ENCODE measurements at places on chromosomes 3 and 15. TPM values are rescaled to one million over a fixed set of nuclear protein-coding genes. Genes with fewer than 3 reads are reported as not detected.

Gene COX5A
- 219 TPM for total RNA-seq

Gene NOX5
- total RNA-seq: not detected

Gene GPR160
- not detected for total RNA-seq

Gene DUOXA2
- not detected for total RNA-seq

Gene ALDH1A2
- not detected for total RNA-seq

Gene TMCO5A
- not detected for total RNA-seq

DNA sequence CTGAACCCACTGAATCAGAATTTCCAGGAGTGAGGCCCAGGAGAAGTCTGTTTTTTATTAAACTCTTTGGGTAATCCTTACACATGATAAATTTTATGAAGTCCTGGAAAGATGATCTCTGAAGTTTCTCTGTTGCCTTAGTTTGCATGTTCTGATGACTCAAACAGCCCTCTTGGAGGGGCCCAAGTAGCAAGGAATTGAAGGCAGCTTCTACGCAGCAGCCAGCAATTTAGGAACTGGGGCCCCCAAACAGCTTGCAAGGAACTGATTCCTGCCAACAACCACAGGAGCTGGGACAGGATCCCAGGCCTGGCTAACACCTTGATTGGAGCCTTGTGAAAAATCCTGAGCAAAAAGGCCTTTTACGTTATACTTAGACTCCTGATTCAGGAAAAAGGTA lies 5.4 kb upstream of the ACP3 start:
- no peaks in the 10 kb centered on the region for H3K36me3 ChIP-seq
- no peak overlapping the region for H3K4me3 ChIP-seq
- no peak for DNase-seq
- no peaks in the 10 kb centered on the region for H3K4me1 ChIP-seq
- H3K27ac ChIP-seq: no peak overlapping the region

GRCh38 chr15:91853511-91853947 lies at the start of gene SLCO3A1:
TSS of gene SLCO3A1 (plus strand) at chr15:91853708.
- peak within 1 kb of the TSS; percentile 87 for H3K4me3 ChIP-seq
- H3K27ac ChIP-seq: peak within 1 kb of the TSS; percentile 88
- DNase-seq: peak; percentile 83
- no peaks in the 10 kb centered on the region for H3K36me3 ChIP-seq
- H3K4me1 ChIP-seq: peaks cover 33% of the 10 kb centered on the region

- peaks cover 2% of the 10 kb centered on the region for H3K27me3 ChIP-seq
- peaks cover 2% of the 10 kb centered on the region for H3K36me3 ChIP-seq
- no peak for DNase-seq
- no peak overlapping the region for H3K4me3 ChIP-seq
- H3K4me1 ChIP-seq: no peaks in the 10 kb centered on the region
Observed at GRCh38 chr3:138023754-138024153, 13.8 kb downstream of the CLDN18 start.

- no peaks in the 10 kb centered on the region for H3K36me3 ChIP-seq
- H3K27me3 ChIP-seq: peaks cover 12% of the 10 kb centered on the region
- peak overlapping the region; percentile 66 for H3K4me3 ChIP-seq
- peaks cover 43% of the 10 kb centered on the region for H3K4me1 ChIP-seq
- DNase-seq: no peak
- peak overlapping the region; percentile 98 for H3K27ac ChIP-seq
Observed at GRCh38 chr15:28985691-28986090, 99.9 kb downstream of the APBA2 start.

DNA sequence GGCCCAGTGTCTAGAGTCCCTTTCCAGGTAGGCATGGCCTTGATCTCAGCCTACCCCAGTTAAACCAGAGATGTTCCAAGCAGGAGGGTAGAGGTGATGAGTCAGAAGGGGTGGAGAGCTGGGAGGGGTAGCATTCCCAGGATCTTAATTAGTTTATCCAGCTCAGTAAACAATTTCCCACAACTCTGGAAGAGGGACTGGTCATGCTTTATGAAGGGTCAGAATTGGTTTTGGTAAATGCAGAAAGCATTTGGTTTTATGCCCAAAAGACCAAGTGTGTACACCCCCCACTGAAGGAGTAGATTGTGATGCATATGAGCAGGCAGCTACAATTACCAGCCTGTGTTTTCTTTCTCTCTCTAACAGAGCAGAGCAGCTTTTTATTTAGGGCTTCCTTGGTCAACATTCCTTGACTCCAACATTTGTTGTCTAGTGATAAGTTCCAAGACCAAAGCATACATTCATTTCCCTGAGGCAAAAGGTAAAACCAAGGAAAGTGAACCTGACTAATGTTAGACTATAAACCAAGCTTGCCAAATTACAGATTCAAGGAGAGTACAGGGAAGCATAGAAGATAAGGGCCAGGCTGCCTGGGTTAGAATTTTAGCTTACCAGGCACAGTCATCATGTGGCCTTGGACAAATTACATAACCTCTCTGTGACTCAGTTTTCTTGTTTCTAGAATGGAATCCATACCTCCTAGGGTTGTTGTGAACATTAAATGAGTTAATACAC lies 17.6 kb downstream of the EXOSC7 start:
- peak overlapping the region; percentile 57 for H3K4me3 ChIP-seq
- H3K4me1 ChIP-seq: peaks cover 42% of the 10 kb centered on the region
- no peaks in the 10 kb centered on the region for H3K36me3 ChIP-seq
- DNase-seq: no peak
- peak overlapping the region; percentile 80 for H3K27ac ChIP-seq
- peaks cover 2% of the 10 kb centered on the region for H3K27me3 ChIP-seq

- no peak for DNase-seq
- H3K27me3 ChIP-seq: no peaks in the 10 kb centered on the region
- H3K27ac ChIP-seq: no peak overlapping the region
- no peaks in the 10 kb centered on the region for H3K4me1 ChIP-seq
- no peak overlapping the region for H3K4me3 ChIP-seq
Observed at GRCh38 chr3:165254812-165255211, 58.6 kb upstream of the SLITRK3 start.

- H3K36me3 ChIP-seq: peaks cover 4% of the 10 kb centered on the region
- no peaks in the 10 kb centered on the region for H3K27me3 ChIP-seq
Observed at GRCh38 chr3:170327040-170327808, 30.3 kb upstream of the SKIL start.

- DNase-seq: no peak
- peaks cover 2% of the 10 kb centered on the region for H3K36me3 ChIP-seq
- no peaks in the 10 kb centered on the region for H3K27me3 ChIP-seq
- H3K4me3 ChIP-seq: no peak overlapping the region
- no peaks in the 10 kb centered on the region for H3K4me1 ChIP-seq
Observed at GRCh38 chr3:183123891-183124290, 24.6 kb upstream of the MCCC1 start.

GRCh38 chr3:57826952-57827723 lies 71.0 kb downstream of the SLMAP start:
- no peak overlapping the region for H3K4me3 ChIP-seq
- DNase-seq: no peak
- H3K27ac ChIP-seq: no peak overlapping the region
- H3K4me1 ChIP-seq: no peaks in the 10 kb centered on the region

DNA sequence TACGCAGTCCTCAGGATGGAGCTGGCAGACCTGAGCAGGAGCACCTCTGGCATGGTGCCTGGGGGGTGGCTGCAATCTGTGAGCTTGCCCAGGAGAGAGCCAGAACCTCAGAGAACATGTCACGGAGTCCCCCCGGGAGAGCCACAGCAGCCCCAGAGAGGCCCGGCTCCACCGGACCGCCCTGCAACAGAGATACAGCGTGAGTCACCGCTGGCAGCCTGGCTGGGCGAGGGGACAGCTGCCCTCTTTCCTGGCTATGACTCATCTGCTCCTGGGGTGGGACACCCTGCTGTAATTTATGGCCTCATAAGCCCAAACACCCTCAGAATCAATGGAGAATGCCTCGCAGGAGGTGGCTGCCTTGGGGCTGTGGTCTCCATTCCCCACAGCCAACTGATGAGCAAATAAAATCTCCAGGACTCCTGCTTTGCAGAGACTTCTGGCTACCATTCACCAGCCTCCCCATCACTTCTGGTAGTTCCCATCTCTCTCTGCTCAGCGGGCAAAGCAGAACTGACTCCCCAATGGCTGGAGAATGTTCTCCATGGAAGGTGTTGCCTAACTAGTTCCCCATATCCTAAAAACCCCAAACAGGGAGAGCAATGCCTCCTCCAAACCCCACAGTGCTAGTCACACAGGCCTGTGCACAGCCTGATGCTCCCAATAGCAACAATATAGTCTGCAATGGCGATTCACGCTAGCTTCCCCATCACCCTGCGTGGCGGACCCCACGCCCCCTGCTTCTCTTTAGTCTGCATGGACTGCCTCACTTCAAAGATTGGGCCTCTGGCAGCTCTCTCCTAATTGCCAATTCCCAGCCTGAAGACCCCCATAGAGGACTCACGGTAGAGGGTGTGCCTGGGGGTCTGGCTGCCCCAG lies 21.6 kb downstream of the ACSBG1 start:
- no peak for DNase-seq
- H3K4me3 ChIP-seq: no peak overlapping the region
- H3K27ac ChIP-seq: peak overlapping the region; percentile 59

- peaks cover 3% of the 10 kb centered on the region for H3K27me3 ChIP-seq
- no peaks in the 10 kb centered on the region for H3K36me3 ChIP-seq
- no peak for DNase-seq
- H3K4me3 ChIP-seq: no peak overlapping the region
- H3K4me1 ChIP-seq: peaks cover 13% of the 10 kb centered on the region
Observed at GRCh38 chr15:41032079-41032328, 78.7 kb downstream of the CHAC1 start.

- H3K36me3 ChIP-seq: no peaks in the 10 kb centered on the region
- no peak overlapping the region for H3K27ac ChIP-seq
- no peaks in the 10 kb centered on the region for H3K27me3 ChIP-seq
- no peak overlapping the region for H3K4me3 ChIP-seq
Observed at GRCh38 chr3:53295410-53295809, 39.6 kb upstream of the TKT start.

DNA sequence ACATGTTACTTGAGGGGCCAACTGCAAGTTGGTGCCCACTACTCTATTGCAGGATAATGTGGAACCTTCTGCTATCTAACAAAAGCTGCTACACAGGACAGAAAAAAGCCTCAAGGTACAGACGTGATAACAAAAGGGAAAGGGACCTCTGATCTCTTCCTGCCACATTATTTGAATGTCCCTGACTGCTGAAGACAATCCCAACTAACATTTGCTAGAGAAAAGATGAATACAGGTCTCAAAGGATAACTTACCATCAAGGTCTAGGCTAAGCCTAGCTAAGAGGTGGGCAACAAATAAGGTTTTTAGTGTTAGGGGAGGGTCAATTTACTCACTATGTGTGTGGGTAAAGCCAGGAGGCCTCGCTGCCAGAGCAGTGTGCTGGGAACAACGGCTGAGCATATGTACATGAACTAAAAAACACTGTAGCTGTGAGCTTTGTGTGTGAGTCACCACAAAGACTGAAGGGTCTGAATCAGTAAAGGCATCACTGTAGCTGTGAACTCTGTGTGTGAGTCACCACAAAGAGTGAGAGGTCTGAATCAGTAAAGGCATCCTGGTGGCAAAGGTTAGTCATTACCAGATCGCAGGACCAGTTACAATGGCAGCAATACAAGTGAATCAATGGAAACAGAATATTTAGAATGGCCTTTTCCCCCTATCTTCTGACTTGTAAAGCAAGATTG lies 111.7 kb downstream of the LMLN start:
- H3K27ac ChIP-seq: no peak overlapping the region
- DNase-seq: no peak
- H3K27me3 ChIP-seq: no peaks in the 10 kb centered on the region
- H3K4me3 ChIP-seq: no peak overlapping the region
- no peaks in the 10 kb centered on the region for H3K36me3 ChIP-seq

DNA sequence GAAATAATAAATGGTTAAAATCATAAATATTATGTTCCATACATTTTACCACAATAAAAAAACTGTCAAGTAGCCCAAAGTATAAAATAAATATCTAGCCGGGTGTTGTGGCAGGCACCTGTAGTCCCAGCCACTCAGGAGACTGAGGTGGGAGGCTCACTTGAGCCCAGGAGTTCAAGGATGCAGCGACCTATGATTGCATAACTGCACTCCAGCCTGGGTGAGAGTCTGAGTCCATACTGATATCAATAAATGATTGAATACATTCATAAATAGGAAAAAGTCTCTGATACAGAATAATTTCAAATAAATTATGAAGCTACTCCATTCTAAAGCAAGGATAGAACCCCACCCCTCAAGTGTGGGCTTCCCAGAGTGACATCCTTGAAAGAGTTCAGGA lies 68.5 kb upstream of the GATA2 start:
- DNase-seq: no peak
- H3K4me3 ChIP-seq: no peak overlapping the region
- no peaks in the 10 kb centered on the region for H3K4me1 ChIP-seq
- H3K27me3 ChIP-seq: peaks cover 2% of the 10 kb centered on the region
- no peak overlapping the region for H3K27ac ChIP-seq

DNA sequence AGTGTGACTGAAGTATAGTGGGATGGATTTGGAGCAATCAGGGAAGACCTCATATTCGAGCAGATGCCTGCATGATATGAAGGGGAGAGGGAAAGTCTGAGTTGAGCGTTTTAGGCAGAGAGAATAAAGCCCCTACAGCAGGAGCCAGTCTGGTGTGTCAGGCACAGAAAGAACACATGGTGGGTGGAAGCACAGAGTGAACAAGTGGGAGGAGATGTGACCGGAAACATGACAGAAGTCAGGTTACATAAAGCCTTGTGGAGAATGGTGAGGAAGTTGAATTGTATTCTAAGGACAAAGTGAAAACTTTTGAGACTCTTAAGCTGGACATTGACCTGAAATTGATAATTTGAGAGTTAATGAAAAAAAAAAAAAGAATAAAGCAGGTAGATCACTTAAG lies 541.0 kb downstream of the PLOD2 start:
- peaks cover 4% of the 10 kb centered on the region for H3K4me1 ChIP-seq
- H3K27me3 ChIP-seq: no peaks in the 10 kb centered on the region
- H3K27ac ChIP-seq: no peak overlapping the region
- DNase-seq: no peak

DNA sequence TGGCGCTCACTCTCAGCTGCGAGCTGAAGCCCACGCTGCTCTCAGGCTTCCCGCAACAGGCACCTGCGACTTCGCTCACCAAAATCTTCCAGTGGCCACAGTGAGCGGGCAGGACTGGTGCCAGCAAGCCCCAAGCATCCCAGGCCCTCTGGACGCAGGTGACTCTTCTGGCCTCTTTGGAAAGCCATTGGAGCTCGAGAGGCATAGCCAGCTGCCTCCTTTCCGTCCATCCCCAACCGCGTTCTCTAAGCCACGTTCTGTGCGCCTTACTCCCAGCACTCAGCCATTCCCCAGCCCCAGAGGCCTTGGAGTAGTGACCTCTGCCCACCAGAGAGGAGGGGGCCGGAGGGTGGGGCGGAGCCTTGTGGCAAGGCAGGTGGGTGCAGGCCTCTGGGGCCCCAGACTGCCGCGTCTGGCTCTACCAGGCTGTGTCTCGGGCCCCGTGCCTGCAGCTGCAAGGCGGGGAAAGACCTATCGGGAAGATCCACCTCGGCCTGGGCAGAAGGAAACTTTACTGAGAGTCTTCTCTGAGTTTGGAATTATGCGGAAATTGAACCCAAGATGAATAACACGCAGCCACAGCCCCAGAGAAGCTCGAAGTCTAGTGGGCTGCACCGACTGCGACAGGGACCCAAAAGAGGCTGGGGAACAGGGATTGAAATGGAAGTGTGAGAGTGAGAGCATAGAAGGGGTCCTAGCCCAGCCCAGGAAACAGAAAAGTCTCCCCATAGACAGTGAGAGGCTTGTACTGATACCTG lies 3.6 kb upstream of the SOX14 start:
- peaks cover 2% of the 10 kb centered on the region for H3K4me1 ChIP-seq
- DNase-seq: peak; percentile 25
- H3K27me3 ChIP-seq: peaks cover 45% of the 10 kb centered on the region
- H3K36me3 ChIP-seq: peaks cover 1% of the 10 kb centered on the region
- no peak overlapping the region for H3K27ac ChIP-seq
- peak overlapping the region; percentile 60 for H3K4me3 ChIP-seq

GRCh38 chr15:38554354-38554753 lies 10.3 kb downstream of the RASGRP1 start:
- H3K4me3 ChIP-seq: no peak overlapping the region
- H3K27ac ChIP-seq: no peak overlapping the region

GRCh38 chr3:145864336-145864735 lies 296.6 kb downstream of the PLOD2 start:
- no peak for DNase-seq
- no peak overlapping the region for H3K27ac ChIP-seq

Data from glutamatergic neuron (in vitro differentiated cells).